ENCODE measurements at places on chromosomes 7 and 10. TPM values are rescaled to one million over a fixed set of nuclear protein-coding genes. Genes with fewer than 3 reads are reported as not detected.

The SLC29A4 gene
- 0.42 TPM for total RNA-seq

The ATP5MK gene
- 422 TPM for total RNA-seq

The MYH16 gene
- not detected for total RNA-seq

DNA sequence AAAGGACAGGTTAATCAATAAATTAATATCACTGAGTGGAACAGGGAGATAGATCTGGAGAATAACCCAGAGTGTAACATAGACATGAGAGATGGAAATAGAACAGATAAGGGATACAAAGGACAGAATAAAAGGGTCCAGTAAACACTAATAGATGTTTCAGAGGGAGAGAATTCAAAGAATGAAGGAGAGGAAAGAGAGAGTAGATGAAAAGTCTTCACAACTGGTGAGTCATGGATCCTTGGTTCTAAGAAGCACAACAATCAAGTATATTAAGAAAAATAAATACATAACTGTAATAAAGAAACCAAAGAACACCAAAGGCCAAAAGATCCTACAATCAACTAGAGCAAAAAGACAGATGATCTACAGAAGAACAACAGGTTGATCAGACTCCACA lies 66.3 kb downstream of the BEND7 start:
- H3K4me3 ChIP-seq, result no peak overlapping the region
- peaks cover 3% of the 10 kb centered on the region for H3K27me3 ChIP-seq
- no peak overlapping the region for H3K27ac ChIP-seq
- no peak for DNase-seq
- no peaks in the 10 kb centered on the region for H3K4me1 ChIP-seq
- H3K36me3 ChIP-seq, result peaks cover 2% of the 10 kb centered on the region

The HGF gene
- total RNA-seq, result not detected

DNA sequence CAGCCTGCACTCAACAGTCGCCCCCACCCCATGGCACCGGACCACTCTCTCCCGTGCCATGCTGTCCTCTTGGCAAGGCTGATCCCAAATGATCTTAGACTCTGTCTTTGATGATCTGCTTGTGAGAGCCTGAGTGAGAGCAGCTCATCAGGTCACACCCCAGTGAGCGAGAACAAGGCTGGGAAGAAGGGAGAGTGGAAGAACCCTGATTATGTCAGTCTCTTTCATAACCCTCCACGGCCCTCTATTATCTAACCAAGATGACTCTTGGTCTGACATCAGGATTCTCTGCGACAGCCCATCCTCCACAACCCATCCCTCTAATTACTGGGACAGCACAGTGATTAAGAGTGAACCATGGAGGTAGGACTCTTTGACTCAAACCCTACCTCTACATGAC lies 53.1 kb upstream of the C7orf33 start:
- H3K4me1 ChIP-seq, result peaks cover 10% of the 10 kb centered on the region
- no peak overlapping the region for H3K27ac ChIP-seq
- no peak overlapping the region for H3K4me3 ChIP-seq
- DNase-seq, result no peak
- no peaks in the 10 kb centered on the region for H3K36me3 ChIP-seq

DNA sequence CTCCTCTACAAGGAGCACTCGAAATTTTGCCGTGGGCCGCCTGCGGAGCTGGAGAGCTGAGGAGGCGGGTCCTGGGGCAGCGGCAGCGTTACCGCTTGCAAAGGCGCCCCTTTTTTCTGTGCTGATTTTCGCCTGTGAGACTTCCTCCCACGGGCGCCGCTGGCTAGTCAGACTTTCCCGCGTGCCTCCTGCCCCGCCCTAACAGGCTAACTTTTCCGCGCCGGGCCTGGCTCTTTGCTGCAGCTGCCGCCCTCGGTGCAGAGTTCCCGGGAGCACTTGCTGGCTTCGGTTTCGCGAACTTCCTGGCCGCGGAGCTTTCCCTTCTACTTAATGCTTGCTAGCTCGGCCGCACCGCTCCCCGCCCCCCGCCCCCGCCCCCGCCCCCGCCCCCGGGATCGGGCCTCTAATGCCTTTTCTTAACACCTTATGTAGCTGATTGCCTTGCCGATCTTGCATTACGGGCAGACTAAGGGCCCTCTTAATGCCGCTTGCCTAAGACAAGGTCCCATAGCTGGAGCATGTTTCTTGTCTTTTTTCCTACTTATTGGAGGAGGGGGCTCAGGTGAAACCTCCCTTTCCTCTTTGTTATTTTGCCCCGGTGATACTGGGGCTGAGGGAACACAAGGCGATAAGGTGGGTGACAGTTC lies 37.9 kb upstream of the RASGEF1A start:
- H3K4me1 ChIP-seq, result peaks cover 34% of the 10 kb centered on the region
- DNase-seq, result peak; percentile 65
- H3K4me3 ChIP-seq, result peak overlapping the region; percentile 59

DNA sequence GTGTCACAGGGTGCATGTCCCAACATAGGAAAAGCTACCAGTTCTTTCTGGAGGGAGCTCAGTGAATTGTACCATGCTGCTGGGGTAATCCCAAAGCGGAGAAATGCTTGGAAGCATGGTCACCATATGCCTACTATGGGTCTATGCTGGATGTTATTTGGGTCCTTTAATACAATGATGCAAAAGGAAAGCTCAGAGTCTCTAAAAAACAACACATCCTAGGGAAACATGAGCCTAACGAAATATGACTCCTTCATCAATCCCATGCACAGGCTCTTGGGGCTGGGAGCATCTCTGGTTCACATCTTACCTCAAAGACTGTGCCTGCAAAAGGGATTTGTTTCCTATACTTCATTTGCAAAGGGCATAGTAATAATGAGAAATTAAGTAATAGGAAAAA lies 65.2 kb downstream of the CUBN start:
- no peaks in the 10 kb centered on the region for H3K27me3 ChIP-seq
- H3K4me3 ChIP-seq, result no peak overlapping the region
- H3K27ac ChIP-seq, result no peak overlapping the region
- no peak for DNase-seq

DNA sequence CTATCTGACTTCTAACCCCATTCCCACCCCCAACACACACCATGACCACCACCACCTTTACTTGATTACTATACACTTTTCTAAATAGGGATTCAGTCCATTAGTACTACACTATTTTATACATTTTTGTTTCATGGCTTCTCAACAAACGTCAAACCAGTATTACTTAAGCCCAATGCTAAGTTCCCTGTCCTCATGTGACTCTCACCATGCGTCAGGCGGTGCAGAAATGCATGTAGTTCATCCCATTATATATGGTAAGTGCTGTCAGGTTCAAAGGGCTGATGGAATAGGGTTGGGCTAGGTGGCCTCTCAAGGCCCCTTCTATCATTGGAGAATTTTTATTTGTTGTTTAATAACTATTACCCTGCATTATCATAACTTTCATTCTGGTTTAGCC lies 19.5 kb upstream of the VPS41 start:
- H3K27ac ChIP-seq, result no peak overlapping the region
- no peaks in the 10 kb centered on the region for H3K4me1 ChIP-seq
- no peak for DNase-seq
- no peak overlapping the region for H3K4me3 ChIP-seq

The AKR1C4 gene
- not detected for total RNA-seq

DNA sequence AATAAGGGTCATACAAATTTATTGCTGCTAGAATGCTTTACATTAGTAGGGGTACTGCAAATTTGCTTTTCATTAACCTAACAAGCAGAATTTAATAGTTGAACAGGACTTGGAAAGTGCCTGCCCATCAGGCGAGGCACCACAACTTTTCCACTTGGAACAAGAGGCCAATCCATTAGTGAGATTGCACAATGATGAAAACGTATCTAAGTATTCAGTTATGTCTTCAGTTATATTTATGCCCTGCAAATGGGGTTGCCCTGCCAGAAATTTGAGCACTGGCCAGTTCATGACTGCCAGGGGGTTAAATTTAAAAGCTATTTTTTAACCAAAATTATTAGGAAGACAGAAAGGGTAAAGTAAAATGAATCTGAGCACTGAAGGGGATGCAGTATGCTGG lies 111.1 kb upstream of the PALS2 start:
- no peaks in the 10 kb centered on the region for H3K27me3 ChIP-seq
- H3K4me1 ChIP-seq, result no peaks in the 10 kb centered on the region
- no peaks in the 10 kb centered on the region for H3K36me3 ChIP-seq
- no peak for DNase-seq

DNA sequence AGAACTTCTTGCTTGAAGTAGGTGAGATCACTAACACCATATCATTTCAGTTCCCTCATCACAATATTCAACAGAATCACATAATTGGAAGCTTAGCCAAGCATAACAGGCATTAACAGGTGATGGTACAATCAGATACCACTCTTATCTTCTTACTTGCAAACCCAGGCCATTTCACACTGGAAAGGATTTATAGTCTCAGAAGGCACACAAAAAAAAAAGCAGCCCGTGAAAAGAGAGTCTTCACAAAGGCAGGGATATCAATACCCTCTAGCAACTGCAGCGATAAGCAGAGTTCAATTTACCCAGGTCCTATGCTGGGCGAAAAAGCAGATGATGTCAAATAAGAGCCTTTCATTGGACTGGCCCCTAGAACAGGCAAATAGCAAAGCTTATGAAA lies 1082.4 kb downstream of the XPNPEP1 start:
- H3K36me3 ChIP-seq, result no peaks in the 10 kb centered on the region
- DNase-seq, result no peak
- no peak overlapping the region for H3K27ac ChIP-seq
- H3K27me3 ChIP-seq, result no peaks in the 10 kb centered on the region
- no peaks in the 10 kb centered on the region for H3K4me1 ChIP-seq
- H3K4me3 ChIP-seq, result no peak overlapping the region

GRCh38 chr10:125084191-125084613 lies 76.2 kb downstream of the CTBP2 start:
- no peak for DNase-seq
- H3K27me3 ChIP-seq, result no peaks in the 10 kb centered on the region
- H3K27ac ChIP-seq, result no peak overlapping the region

The CRYGN gene
- total RNA-seq, result not detected

DNA sequence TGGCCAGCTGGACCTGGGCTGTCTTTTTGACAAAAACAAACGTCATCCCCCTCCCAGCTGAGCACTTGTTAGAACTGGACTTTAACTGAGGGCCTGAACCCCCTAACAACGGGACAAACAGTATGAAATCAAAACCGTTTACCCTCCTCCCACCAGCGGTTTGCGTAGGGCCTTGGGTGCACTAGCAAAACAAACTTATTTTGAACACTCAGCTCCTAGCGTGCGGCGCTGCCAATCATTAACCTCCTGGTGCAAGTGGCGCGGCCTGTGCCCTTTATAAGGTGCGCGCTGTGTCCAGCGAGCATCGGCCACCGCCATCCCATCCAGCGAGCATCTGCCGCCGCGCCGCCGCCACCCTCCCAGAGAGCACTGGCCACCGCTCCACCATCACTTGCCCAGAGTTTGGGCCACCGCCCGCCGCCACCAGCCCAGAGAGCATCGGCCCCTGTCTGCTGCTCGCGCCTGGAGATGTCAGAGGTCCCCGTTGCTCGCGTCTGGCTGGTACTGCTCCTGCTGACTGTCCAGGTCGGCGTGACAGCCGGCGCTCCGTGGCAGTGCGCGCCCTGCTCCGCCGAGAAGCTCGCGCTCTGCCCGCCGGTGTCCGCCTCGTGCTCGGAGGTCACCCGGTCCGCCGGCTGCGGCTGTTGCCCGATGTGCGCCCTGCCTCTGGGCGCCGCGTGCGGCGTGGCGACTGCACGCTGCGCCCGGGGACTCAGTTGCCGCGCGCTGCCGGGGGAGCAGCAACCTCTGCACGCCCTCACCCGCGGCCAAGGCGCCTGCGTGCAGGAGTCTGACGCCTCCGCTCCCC lies at the start of gene IGFBP1:
Gene IGFBP1, plus strand, starts transcription at position 304 of the 808 bp plus-strand sequence. Its CDS starts 165 bp downstream, at position 469.
- H3K27ac ChIP-seq, result no peak within 1 kb of the TSS
- peaks cover 2% of the 10 kb centered on the region for H3K4me1 ChIP-seq
- DNase-seq, result no peak
- H3K27me3 ChIP-seq, result peaks cover 50% of the 10 kb centered on the region
- no peaks in the 10 kb centered on the region for H3K36me3 ChIP-seq

The NPSR1 gene
- total RNA-seq, result not detected

DNA sequence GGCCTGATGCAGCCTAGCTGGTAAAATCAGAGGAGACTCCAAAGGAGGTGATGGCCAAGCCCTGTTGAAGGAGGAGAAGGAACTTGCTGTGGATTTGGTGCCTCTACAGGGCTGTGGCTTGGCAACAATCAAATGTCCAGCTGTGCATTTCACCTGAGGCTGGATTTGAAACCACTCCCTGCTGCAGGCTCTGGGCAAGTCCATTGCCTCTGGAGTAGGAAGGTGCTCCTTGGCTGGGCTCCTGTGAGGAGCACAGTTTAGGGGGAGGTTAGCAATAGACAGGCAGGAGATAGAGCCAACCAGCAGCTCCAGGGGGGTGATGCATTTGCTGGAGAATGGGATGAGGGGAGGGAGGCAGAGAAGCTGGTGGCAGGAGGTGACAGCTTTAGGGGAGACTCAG lies 26.5 kb downstream of the CDH23 start:
- no peak for DNase-seq
- no peak overlapping the region for H3K4me3 ChIP-seq
- H3K4me1 ChIP-seq, result no peaks in the 10 kb centered on the region
- no peak overlapping the region for H3K27ac ChIP-seq
- peaks cover 4% of the 10 kb centered on the region for H3K27me3 ChIP-seq

DNA sequence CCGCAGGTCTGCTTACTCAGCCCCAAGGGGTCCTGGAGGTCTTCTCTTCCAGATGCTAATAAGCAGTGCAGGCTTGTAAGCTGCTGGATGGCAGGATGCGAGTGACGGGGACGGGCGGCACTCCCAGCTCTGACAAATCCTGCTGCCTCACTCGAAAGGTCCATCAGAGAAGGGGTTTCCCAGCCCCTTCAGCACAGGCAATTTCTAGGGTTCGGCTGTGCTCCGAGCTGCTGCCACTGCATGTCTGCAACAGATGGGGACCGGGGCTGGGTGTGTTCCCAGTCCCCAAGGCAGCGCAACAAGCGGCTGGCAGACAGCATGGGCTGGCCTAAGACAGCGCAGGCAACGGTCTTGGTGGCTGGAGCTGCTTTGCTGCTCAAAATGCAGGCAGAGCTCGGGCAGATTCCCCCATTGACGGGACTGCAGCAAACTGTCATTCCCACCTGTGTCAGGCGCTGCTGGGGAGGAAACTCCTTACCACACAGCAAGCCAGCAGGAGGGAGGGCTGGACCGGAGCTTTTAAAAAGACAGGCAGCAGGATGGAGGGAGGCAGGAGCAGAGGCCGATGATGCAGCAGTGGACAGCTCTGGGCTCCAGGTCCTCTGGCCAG lies 62.4 kb downstream of the PRKAG2 start:
- DNase-seq, result no peak
- H3K27me3 ChIP-seq, result no peaks in the 10 kb centered on the region
- peaks cover 14% of the 10 kb centered on the region for H3K4me1 ChIP-seq
- H3K4me3 ChIP-seq, result no peak overlapping the region
- no peaks in the 10 kb centered on the region for H3K36me3 ChIP-seq

DNA sequence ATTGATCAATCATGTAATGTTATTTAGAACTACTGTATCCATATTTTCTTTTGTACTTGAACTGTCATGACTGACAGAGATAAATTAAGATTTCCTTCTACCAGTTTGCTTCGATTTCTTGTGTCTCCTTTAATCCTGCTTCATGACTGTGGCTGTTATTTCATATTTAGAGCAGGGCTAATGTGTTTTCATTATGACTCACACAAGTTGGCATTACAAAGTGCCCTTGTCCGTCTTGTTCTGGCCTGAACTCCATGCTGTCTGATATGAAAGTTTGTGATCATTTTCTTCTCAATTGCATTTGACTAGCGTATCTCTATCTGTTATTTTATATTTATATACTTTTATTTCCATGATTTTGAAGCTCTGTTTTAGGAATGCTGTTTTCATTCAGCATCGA lies 344.1 kb upstream of the PRKCQ start:
- H3K4me1 ChIP-seq, result peaks cover 44% of the 10 kb centered on the region
- H3K36me3 ChIP-seq, result no peaks in the 10 kb centered on the region
- no peak overlapping the region for H3K27ac ChIP-seq
- no peak for DNase-seq
- H3K27me3 ChIP-seq, result no peaks in the 10 kb centered on the region
- no peak overlapping the region for H3K4me3 ChIP-seq

The LRRD1 gene
- not detected for total RNA-seq

The JAZF1 gene
- total RNA-seq, result 3.4 TPM
